ENCODE measurements at places on chromosomes 11 and 22.

DNA sequence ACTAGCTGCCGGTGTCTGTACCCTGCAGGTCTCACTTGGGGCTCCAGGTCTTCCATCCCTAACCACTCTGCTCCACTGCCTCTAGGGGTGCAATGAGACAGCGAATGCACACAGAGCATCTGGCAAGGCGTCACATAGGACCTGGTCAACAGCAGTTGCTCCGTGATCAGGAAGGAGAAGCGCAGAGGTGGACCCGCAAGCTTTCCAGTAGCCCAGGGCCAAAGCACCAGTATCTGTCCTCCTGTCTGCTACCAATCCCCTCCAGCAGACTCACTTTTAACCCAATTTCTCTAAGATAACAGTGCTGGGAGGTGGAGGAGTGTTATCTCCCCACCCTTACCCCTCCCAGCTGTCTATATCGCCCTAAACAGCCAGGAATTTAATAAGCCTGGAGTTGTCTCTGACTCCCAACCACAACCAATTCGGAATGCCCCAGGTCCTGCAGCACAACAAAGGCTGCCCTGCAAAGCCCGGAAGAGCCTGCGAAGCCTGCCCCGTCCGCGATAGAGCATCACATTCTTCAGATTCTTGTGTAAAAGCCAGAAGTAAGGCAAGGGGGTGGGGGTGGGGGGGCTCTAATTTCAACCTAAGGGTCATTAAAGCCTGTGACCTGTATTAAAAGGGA, 19.3 kb downstream of the MYH9 start:
- peak; percentile 91 for DNase-seq

- DNase-seq = no peak
These were observed 24.4 kb upstream of the DGCR8 start for GRCh38 chr22:20055654-20056053.

DNA sequence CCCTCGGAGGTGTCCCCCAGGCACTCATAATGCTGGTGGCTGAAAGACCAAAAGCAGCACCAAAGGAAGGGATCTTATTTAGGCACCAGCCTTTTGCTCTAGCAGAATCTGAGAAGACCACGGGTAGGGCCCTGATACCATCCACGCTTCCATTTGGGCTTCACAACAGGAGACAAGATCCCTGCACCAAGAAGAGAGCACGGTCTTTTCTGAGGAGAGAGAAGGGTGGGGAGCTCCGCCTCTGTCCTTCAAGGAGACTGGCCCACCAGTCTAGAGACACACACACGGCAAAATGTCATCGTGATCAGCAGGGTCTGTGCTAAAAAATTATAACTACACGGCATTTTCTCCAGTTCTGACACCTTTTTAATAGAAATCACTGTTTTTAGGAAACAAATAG, 9.8 kb downstream of the LARGE2 start:
- DNase-seq = no peak

DNA sequence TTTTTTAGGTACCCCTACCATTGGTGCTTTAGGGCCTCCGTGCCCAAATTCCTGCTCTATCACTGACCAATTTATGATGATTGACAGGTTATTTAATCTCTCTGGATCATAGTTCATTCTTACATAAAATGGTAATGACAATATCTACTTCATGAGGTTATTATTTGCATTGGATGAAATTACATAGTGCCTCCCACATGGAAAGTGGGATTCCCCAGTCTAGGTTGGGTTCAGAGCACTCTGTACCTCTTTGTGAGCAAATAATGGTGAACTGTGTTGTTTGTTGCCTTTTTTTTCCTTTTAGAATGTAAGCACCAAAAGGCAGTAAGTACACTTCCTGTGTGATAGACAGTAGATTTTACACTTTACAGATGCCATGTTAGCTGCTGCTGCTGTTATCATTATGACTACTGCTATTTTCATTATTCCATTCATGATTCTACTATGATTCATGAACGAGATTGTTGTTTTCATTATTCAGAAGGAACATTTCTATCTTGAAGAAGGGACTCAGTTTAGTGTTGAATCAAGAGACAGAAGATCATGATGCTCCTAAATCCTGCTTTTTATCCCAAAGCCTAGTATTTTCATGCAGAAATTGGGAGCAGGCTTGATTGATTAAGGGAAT, 100.8 kb downstream of the ALX4 start:
- DNase-seq = no peak

GRCh38 chr11:75272821-75273301, 32.3 kb downstream of the TPBGL start:
- no peak for DNase-seq

GRCh38 chr22:40397396-40397795, 27.0 kb downstream of the SGSM3 start:
- DNase-seq = no peak

- DNase-seq = no peak
These were observed 12.2 kb upstream of the DDB2 start for GRCh38 chr11:47202576-47202975.

DNA sequence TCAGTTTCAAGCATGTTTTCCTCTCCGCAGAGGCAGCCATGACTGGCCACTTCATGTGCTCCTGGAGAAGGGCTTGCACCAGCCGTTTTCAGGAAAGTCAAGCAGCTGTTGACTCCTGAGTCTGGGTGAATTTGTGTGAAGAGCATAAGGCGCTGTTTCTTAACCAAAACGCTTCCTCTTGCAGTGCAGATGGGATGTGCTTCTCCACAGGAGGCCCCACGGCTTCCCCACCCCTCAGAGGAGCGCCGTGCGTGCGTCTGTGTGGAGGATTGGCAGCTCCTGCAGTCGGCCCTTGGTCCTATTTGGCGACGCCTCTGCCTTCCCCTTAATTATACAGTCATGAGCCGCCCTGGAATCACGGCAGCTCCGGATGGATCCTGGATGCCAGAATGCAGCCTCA, 54.1 kb upstream of the B3GAT1 start:
- DNase-seq = no peak

DNA sequence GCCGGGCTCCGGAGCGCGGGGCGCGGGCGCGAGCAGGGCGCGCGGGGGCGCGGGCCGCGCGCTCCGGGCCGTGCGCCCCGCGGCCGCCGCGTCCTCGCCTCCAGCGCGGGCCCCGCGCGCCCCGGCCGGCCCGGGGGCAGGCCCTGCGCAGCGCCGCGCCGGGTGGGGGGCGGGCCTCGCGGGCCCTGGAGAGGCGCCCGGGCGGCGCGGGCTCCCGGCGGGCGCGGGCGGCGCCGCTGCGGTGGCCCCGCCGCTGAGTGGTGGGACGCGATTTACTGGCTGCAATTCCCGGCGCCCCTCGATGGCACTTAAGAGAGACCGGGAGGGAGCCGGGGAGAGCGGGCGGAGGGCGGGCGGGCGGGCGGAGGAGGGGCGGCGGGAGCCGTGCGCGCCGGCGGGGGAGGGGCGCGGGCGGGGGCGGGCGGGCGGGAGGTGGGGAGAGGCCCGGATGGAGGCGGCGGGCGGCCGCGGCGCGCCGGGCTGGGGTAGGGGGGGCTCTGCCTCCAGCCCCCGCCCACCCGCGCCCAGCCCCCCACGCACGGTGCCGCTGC, 73.2 kb upstream of the TCF20 start:
- peak; percentile 13 for DNase-seq

DNA sequence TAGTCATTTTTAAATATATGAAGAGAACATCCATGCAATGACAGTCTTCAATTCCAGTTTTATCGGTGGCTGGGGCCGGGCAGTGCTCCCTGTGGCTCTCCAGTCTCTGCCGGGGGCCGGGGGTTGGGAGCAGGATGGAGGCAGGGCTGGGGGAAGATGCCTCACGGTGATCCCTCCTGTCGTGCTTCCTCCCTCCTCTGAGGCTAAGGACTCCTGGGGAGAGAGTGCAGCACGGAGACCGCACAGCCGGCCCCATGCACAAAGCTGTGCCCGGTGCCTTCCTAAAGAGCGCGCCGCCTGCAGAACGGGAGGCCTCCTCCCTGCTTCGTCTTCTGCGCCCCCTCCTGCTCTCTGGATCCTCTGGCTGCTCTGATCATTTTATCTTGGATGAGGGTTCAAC, 20.5 kb downstream of the GAL start:
- DNase-seq = no peak

- DNase-seq = no peak
These were observed 347.6 kb downstream of the LUZP2 start for GRCh38 chr11:24844406-24844805.

DNA sequence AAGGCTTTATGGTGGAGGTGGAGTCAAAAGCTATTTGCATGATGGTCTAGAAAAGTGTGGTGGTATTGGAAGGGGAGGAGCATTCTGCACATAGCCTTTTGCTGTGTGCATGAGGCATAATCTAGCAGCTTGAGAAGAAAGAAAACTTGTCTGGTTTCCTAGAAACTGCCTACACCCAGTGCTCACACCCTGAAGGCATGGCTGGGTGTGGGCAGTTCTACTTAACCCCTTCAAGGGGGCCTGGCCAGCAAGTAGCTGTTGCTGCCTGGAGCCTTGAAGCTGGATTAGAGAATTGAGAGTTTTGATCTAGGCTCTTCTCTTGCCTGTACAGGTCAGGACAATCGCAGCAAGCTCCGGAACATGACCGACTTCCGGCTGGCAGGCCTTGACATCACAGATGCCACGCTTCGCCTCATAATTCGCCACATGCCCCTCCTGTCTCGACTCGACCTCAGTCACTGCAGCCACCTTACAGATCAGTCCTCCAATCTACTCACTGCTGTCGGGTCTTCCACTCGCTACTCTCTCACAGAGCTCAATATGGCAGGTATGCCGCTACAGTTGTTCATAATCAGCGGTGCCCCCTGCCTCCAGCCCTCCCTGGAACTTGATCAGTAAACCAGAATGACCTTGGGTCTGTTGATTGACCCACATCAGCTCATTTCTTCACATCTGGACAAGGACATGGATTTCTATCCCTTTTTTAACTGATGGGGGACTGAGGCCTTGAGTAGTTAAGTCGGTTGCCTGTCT, 12.2 kb upstream of the GRK2 start:
- DNase-seq = no peak
